CMK (cell line): ENCODE measurements at places on chromosomes 1 and 21.

DNA sequence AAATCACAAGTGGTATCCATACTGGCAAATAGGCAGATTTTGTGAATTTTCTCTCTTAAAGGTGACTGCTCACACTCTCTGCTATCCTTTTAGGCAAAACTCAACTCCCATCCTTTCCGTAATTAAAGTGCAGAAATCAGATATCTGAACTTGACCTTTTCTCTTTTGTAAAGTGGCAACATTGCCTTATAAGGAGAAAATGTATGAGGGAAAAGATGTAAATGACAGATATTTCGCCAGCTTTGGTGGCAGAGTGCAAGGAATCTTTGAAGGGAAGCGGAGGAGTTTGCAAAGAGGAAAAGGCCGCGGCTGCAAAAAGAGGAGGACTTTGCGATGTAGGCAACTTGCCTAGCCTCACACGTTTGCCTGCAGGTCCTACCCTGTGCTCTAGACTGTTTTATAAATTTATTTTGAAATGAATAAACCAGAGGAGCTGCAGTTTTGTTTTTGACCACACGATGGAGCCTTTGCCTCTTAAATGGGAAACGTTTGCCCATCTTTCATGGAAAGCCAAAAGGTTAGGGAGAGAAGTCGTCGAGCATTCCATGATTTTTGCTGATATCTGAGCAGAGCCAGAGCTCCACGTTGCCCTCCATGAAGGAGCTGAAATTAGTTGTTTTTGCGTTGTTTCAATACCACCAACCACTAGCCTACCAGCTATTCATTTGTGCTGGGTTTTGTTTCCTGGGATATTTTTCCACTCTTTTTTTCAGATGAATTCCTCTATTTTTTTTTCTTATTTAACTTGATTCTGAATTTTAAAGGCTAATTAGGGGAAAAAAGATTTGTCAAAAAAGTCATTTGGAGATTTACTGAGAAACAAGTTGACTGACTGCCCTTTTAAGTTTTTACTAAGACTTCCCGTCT is 242.3 kb downstream of the LMX1A start:
- DNase-seq: no peak

DNA sequence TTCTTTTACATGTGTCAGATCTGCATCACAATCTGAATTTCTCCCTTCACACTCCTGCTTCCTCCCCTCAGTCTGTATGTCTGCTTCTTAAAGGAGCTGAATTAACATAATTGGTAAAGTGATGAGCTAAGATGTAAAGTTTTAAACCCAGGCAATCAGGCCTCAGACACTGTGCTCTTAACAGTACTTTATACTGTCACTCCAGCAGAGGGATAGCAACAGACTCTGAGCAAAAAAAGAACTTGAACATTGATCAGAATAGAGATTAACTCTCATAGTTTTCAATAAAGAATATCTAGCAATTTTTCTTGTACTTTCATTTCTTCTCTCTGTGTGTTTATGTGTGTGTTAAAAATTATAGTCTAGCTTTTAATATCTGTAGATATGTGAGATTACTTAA is 110.3 kb downstream of the DUSP10 start:
- DNase-seq: no peak

DNA sequence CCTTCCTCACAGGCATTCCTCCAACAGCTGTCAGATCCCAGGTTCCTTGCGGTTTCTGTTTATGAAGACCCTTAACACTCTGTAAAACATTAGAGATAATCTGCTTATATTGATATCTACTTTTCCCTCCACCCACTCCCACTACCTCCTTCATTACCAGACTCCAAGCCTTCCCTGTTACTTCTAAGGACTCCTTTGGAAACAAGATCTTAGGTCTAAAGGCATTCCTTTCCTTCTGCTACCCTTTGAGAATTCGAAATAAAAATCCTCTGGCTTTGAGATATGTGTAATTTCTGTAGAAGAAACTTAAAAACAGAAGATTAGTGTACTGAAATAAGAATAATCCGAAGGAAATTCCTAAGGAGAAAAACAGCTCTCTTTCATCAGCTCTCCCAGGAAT is 23.7 kb upstream of the LYPLAL1 start:
- DNase-seq: no peak

DNA sequence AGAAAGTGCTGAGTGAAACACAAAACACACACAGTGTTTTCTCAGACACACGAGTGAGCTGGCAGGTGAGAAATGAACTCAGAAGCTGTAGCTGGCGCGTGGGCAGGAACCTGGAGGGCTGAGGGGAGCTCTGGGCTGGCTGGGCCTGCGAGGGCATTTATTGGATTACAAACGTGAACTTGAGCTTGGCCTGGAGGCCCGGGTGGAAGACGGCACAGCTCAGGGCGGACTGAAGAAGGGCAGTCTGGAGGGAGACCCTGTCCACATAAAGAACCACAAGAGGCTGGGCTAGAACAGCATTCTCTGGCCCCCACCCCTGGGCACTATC is 52.1 kb upstream of the ADARB1 start:
- DNase-seq: no peak

- DNase-seq: no peak
Observed at GRCh38 chr1:14788080-14788479, 189.6 kb downstream of the KAZN start.

DNA sequence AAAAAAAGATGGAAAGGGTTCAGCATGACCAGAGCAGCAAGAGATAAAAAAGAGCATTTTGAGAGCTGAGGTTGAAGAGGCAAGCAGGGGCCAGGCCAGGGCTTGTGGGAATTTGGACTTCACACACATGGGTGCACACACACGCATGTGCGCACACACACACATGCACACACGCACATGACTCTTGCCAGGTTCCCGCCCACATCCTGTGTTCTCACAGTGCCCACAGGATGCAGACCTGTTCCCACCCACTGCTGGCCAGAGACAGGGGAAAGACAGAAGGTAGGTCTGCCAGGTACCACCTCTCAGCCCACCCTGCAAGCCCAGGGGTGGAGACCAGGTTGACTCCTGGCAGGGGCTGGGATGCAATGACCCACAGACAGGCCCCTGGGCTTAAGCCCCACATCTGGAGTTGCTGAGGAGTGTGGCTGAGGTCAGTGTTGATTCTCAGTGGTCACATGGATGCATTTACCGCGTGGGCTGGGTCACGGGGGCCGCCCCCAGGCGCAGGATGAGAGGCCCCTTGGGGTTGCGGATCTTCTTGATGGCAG is 4.4 kb downstream of the COL16A1 start:
- no peak for DNase-seq

DNA sequence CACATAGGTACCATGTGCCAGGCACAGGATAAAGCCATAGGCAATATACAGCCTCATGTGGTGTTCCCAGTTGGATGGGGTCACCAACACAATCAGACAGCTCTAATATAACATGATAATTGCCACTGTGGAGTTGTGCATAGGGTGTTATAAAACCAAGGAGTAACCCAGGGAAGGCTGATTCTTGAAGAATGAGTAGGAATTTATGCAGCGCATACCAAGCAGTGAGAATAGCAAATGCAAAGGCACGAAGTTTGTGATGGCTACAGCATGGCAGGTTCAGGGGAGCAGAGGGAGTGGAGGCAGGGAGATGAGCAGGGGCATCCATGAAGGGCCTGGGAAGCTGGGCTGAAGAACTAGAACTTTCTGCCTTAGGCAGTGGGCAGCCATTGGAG is 20.4 kb upstream of the SLC2A1 start:
- no peak for DNase-seq
